ENCODE measurements at places on chromosomes 5 and 9. TPM values are rescaled to one million over a fixed set of nuclear protein-coding genes. Genes with fewer than 3 reads are reported as not detected.

DNA sequence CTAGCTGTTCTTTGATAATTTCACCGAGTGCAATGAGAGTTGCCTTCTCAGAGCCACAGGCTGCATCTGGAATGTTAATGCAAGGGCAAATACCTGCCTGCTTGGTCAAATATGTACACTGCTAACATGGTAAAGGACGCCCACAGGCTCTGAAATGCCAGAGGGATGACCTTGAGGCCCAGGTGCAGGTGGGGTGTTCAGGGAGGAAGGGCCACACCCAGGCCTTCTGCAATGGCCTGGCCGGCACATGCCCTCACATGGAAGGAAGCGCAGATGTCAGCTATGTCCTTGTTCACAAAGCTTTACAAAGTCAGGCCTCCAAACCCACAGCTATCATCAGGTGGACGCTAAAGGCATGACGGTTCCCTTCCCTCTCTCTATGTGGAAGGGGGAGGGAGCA lies 48.6 kb downstream of the HRH2 start:
- DNase-seq: no peak

DNA sequence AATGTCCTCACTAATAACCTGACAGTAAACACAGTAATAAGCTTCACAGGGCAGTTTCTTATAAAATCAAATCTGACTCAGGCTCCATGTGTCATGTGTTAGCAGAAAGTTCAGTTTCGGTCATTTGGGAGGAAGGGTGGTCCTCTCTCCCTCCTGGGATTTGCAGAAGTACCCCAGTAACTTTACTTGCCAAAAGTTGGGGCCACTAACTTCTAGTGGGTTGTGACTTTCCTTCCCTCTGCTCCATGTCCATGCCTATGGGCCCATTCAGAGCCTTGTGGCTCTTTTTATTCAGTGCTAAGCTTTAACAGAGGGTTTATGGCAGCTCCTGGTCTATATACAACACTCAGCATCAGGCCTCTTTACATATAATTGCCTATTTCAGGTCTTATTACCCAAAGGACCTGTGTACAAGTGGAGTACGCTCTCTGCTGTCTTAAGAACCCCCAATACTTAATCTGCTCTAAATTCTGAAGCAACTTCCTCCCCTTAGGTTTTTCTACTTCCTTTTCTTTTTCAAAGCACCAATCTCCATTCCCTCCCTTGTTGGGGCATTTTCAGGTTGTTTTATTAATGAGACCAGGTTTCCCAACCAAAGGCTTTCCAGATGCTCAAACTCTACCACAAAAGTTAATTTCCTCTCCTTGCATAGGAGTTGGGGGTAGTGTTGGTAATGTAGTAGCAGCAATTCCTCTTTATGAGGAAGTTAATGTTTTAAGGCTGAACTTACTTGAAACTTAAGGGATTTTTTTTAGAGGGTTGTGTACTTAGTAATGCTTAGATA lies 107.7 kb downstream of the CCDC192 start:
- DNase-seq: no peak

CBY3 gene
- not detected for total RNA-seq

- peak; percentile 57 for DNase-seq
These were observed 535 bp downstream of the JMY start for GRCh38 chr5:79236362-79236969.

TIMD4 gene
- total RNA-seq: not detected

OLFM1 gene
- total RNA-seq: 7.9 TPM

CYFIP2 gene
- 37.8 TPM for total RNA-seq

DNA sequence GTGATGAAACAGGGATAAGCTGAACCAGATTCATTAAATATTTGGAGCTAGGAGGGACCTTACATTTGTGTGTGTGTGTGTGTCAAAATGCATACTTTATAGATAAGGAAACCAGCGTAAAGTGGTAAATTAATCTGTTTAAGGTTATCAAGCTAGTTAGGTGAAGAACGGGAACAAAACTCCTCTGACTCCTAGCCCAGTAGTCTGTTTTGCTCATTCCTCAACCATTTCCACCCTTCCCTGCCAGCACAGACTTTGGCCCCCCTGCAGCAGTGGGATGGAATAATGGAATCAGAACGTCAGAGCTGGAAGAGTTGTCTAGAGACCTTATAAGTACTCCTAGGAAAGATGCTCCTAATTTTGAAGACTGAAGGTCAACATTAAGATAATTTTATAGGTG lies 6.5 kb downstream of the AGXT2 start:
- DNase-seq: no peak

GRCh38 chr9:73039271-73040263 lies 86.7 kb upstream of the ALDH1A1 start:
- no peak for DNase-seq

GRCh38 chr9:105054491-105054890 lies 126.5 kb upstream of the ABCA1 start:
- DNase-seq: no peak

ACTBL2 gene
- 0.45 TPM for total RNA-seq

DNA sequence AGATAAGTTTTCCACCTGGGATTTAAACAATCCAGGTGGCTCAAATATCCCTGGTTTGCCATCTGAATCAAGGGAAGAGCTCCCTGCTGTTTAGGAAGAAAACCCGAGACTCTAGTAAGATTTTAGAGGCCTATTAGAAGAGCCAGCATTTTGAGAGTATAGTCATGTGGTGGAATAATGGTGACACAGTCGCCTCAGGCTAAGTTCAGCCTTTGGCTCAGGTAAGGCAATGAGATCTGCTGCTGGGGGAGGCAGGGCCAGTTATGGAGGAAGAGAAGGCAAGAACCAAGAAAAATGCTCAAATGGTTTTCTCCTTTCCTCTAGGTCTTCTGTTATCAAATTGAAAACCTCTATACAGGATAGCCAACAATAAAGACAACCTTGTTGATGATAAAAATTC lies 16.2 kb downstream of the RAD1 start:
- DNase-seq: no peak

DCTN4 gene
- total RNA-seq: 51.9 TPM

CSF2 gene
- not detected for total RNA-seq

GBA2 gene
- total RNA-seq: 62.4 TPM

GRCh38 chr5:146118322-146118721 lies 12.9 kb upstream of the PLAC8L1 start:
- no peak for DNase-seq

DNA sequence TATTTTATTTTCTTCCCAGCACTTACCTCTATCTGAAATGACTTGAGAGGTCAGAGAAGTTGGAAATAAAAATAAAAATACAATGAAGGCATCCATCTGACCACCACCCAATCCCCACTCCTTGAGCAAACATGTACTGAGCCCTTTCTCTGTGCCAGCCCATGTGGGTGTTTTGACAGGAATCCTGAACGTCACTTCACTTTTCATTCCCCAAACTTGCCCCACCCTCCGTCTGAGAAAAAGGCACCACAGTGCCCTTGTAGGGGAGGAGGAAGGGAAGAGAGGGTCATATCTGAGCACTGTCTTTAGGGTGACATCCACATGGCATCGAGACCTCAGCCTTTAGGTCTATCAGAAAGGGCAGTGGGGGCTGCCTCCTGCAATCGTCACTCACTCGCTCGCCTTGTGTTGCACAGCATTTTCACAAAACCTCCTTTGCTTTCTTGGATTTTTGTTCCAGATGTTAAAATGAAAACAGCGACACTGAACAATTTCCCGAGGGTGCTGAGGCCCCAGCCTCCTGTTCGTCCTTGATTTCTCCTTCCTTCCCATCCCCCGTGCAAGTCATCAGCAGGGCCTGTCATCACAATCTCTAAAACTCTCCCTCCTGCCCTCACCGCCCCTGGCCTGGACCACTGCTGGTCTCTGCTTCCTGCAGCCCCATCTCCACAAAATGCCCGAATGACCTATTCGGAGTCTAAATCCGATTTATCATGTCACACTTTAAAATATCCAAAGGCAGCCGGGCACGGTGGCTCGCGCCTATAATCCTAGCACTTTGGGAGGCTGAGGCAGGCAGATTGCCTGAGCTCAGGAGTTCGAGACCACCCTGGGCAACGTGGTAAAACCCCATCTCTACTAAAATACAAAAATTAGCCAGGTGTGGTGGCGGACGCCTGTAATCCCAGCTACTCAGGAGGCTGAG lies 13.0 kb downstream of the HIGD2A start:
- no peak for DNase-seq

DNA sequence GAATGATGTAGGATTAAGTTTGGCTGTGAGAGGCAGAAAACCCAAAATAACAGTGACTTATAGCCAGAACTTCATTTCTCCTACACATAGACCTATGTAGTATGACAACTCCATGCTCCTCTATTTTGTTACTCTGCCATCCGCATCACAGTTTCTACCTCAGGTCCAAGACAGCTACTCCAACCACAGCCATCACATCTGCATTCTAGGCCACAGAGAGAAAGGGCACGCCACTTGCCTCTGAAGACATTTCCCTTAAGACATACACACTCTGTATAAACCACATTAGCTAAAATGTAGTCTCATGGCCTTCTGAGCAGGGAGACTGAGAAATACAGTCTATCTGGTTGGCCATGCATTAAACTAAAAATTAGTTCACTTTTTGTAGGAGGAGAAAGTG lies 10.0 kb downstream of the SPINK4 start:
- DNase-seq: no peak

DNA sequence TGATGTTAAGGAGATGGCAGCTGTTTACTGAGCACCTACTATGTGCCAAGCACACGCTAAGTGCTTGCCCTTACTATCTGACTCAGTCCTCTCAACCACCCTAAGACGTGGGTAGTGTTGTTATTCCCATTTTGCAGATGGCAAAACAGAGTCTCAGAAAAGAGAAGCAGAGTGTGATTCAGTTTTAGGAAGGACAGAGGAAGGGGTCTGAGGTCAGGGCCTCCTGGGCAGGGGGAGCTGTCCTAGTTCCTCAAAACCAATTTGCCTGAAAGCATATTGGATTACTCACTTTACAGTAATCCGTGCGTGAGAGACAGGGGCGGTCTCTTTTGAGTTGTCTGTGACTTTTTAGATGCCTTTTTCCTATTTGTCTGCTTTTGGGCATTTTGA lies 23.2 kb downstream of the DNM1 start:
- no peak for DNase-seq

GRCh38 chr5:89269721-89270120 lies 386.7 kb upstream of the MEF2C start:
- no peak for DNase-seq

- no peak for DNase-seq
These were observed 31.4 kb upstream of the RAB3C start for GRCh38 chr5:58551492-58551891.

DNA sequence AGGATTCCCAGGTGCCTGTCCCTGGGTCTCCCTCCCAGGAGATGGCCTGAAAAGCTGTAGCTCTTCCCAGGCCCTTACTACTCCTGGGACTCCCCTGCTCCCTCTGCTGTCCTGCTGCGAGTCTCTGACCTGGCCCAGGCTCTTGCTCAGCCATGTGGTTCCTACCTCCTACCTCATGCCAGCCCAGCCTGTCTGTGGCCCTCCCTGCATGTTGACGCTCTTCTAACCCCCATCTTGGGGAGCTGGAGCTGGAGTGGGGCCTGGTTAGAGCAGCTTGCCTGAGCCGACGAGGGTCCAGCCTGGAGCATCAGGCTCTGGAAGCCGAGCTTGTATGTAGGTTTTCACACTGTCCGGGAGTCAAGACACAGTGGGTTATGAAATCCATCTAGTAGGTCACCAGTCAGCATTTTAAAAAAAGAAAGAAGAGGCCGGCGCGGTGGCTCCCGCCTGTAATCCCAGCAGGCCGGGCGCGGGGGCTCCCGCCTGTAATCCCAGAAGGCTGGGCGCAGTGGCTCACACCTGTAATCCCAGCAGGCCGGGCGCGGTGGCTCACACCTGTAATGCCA lies 244.4 kb downstream of the FANCC start:
- DNase-seq: no peak

DNA sequence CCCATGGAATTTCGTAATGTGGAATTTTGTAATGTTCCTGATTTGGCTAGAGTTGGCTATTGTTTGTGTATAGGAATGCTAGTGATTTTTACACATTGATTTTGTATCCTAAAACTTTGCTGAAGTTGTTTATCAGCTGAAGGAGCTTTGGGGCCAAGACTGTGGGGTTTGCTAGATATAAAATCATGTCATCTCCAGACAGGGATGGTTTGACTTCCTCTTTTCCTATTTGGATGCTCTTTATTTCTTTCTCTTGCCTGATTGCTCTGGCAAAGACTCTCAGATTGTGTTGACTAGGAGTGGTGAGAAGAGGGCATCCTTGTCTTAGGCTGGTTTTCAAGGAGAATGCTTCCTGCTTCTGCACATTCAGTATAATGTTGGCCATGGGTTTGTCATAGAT lies 91.0 kb downstream of the NNT start:
- no peak for DNase-seq

DNA sequence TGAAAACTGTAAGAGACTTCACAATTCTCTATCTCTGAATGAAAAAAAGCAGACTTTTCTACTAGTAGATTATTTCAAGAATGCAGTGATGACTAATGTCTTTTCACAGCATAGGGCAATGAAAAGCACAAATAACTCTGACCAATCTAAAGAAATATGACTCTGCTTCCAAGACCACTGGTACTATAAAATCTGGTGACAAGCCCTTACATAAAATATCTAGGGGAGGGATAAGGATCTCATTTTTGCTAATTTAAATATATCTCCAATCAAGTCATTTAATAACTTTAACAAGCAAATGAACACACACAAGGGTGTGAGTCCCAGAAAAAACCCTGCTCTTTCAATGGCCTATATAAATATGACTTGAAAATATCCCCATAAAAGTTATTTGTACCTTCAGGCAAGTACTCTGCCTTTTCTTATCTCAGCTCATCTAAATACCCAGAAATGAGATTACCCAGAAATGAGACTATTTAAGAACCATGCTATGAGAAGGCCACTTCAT lies 105.2 kb downstream of the GNAQ start:
- no peak for DNase-seq

IL4 gene
- not detected for total RNA-seq

GRCh38 chr9:71830153-71830552 lies 61.8 kb upstream of the CEMIP2 start:
- DNase-seq: no peak

DNA sequence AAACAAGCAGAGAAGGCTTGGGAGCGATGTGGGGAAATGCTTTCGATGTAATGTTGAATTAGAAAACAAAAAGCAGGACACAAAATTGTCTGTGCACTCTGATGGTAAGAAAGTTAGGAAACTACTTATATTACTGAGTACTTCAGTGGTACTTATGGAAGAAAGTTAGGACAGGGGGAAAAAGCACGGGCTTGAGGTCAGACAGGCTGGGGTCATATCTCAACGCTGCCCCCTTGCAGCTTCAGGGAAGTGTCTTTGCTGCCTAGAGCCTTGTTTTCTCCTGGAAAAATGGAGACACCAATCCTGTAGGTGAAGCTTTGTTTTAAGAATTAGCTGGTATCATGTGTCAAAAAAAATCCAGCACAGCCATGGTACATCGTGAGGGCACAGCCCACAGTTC lies 23.0 kb downstream of the NEURL1B start:
- no peak for DNase-seq

SPINK13 gene
- not detected for total RNA-seq

GRCh38 chr5:139644001-139644456 lies 4.1 kb upstream of the CXXC5 start:
- DNase-seq: peak; percentile 2
